ENCODE measurements at places on chromosomes 2 and 18.

DNA sequence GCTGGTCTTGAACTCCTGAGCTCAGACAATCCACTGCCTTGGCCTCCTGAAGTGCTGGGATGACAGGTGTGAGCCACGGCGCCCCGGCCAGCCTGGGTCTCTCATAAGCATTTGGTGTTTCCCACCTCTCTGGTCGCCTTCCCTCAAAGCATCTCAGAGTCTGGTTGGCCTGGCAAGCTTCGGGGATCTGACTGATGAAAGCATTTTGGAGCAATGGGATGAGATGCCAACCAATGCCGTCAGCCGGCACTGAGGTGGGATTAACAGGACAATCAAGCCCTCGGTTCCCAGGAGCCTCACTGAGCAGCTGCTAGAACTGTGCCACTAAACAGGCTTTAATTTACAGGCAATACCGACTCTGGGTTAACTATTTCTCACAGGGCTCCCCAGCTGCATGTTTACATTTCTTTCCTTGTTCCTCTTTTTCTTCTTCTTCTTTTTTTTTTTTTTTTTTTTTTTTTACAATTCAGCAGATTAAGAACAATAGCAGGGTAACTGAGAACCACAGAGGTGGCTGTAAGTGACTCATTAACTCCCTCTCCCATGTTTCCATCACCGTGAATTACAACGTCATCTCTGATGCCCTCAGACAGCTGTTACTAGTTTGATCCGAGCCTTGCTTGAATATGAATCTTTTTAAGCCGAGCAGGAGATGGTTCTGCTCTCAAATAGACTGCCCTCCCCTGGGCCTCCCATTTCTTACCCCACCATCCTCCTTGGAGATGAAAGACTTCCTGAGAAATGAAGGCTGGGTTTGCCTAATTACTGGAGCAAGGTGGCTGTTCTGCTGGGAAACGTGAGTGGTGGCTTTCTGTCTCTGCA, 37.9 kb downstream of the ODC1 start:
- no peak for DNase-seq

DNA sequence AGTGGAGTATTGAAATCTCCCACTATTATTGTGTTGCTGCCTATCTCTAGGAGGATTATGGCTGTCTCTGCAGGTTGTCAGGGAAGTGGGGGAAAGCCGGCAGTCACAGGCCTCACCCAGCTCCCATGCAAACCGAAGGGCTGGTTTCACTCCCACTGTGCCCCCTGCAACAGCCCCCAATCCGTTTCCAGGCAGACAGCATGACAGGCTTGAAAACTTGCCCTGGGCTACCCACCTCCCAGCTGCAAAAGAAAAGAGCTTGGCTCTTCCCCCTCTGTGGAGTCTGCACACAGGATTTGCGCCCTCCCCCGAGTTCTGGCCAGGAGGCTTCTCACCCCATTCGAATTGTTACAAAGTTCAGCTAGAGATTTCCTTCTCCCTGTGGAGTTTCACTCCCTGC, 87.4 kb upstream of the MSTN start:
- no peak for DNase-seq

- DNase-seq, result peak; percentile 11
Measured at GRCh38 chr18:44988821-44989587, 308.3 kb downstream of the SETBP1 start.

DNA sequence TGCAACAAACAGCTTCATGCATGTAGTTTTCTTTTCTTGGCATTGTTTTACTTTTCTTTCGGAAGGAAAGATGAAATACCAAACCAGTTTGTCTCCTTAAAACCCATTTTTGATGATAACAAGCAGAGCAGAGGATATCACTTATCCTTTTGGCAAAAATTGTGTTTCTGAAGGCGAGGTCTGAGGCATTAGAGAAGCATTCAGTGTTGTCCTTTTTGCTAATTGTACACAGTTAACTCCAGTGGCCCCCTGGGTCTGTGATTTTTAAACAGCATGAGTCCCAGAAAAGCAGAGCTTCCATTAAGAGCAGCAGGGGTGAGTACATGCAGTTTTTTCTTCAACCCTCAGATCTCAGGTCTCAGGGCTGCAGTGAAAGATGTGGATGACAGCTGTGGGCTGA, 41.3 kb downstream of the TTC39C start:
- DNase-seq, result no peak

- DNase-seq, result no peak
Measured at GRCh38 chr2:30372826-30373225, 74.2 kb upstream of the LCLAT1 start.

DNA sequence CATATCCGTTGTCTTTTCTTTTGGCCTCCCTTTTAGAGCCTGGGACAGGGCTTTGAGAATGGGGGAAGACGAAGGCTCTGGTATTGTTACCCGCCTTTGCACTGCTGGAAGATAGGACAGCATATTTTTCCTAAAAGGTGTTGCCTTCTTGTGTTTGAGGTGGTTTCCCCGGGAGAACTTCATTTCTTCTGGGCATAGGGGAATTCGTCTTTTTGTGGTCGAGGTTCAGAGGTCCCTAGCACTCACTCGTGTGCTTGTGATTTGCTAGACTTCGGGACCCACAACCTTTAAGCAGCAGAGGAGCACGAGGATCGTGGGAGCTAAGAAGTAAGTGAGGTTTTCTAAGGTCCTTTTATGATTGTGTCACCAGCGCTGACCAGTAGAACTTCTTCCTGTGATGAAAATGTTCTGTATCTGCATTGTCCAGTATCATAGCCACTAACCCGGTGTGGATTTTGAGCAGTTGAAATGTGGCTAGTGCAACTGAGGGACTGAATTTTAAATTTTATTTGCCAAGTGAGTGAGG, 611 bp downstream of the ZNF512 start:
- DNase-seq, result no peak

- DNase-seq, result peak; percentile 34
Measured at GRCh38 chr2:53880756-53881155, 21.0 kb upstream of the GPR75 start.

GRCh38 chr18:44602380-44602779, 78.3 kb upstream of the SETBP1 start:
- no peak for DNase-seq

DNA sequence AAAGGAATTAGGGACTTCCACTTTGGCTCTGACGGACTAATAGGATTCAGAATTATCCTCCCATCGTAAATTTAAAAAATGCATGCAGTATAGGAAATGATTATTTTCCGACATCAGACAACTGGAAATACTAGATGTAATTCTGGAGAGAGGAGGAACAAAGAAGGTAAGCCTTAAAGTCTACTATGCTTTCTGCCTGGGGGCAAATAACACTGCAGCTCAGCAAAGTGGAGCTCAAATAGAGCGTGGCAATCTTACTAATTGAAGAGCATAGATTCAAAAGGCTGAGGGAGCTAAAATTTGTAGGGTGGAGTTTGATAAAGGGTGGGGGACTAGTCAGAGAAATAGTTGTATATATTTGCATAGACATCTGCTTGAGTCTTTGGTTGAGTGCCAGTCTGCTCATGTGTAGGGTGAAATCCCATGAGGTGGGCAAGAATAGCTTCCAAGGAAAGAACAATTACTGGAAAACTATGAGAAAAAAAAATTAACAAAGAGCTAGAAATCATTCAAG, 23.8 kb downstream of the COPS8 start:
- no peak for DNase-seq

GRCh38 chr18:79382681-79383387, 12.9 kb upstream of the NFATC1 start:
- DNase-seq, result no peak

- DNase-seq, result no peak
Measured at GRCh38 chr2:209191139-209191538, 232.7 kb upstream of the MAP2 start.

- no peak for DNase-seq
Measured at GRCh38 chr2:55869637-55870325, 53.8 kb downstream of the EFEMP1 start.

DNA sequence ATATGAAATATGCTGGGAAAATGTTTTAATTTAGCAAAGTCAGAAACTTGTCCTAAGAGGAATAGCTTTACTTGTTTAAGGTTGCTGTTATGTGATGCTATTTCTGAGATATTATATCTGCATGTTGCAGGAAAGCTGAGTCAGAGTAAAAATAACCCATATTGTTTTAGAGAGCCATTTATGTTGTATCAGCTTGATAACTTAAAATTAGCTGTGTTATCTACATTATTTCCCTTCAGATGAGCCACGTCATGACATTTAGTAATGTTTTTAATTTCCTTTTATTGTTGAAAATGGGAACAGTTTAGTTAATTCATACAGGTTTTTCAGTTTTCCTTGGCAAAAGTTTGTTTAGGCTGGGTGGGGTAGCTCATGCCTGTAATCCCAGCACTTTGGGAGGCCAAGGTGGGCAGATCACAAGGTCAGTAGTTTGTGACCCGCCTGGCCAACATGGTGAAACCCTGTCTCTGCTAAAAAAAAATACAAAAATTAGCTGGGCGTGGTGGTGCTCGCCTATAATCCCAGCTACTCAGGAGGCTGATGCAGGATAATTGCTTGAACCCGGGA, 55.8 kb downstream of the TTC27 start:
- no peak for DNase-seq

- DNase-seq, result peak; percentile 8
Measured at GRCh38 chr2:60554646-60555065, 1.2 kb upstream of the BCL11A start.

- DNase-seq, result peak; percentile 46
Measured at GRCh38 chr2:65070172-65070830, 14.1 kb downstream of the CEP68 start.

GRCh38 chr2:55120634-55121359, 70.5 kb upstream of the RTN4 start:
- no peak for DNase-seq

- no peak for DNase-seq
Measured at GRCh38 chr2:130819608-130820278, 17.0 kb upstream of the ARHGEF4 start.

DNA sequence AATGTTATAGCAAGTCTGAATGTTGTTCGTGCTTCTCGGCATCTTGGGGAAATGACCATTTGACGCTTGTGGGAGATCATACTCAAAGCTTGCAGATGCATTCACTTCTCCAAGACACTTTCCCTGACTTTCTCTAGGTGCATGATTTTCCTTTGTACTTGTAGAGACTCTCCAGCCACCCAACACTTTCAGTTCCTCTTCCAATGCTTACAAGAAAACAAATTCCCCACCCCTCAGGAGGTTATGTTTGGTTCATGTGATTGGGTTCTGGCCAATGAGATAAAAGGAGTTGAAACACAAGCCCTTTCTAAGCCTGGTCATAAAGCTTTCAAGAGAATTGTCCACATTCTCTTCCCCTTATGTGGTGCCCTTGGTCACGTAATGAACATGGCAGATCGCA, 156.3 kb downstream of the EPHA4 start:
- no peak for DNase-seq

DNA sequence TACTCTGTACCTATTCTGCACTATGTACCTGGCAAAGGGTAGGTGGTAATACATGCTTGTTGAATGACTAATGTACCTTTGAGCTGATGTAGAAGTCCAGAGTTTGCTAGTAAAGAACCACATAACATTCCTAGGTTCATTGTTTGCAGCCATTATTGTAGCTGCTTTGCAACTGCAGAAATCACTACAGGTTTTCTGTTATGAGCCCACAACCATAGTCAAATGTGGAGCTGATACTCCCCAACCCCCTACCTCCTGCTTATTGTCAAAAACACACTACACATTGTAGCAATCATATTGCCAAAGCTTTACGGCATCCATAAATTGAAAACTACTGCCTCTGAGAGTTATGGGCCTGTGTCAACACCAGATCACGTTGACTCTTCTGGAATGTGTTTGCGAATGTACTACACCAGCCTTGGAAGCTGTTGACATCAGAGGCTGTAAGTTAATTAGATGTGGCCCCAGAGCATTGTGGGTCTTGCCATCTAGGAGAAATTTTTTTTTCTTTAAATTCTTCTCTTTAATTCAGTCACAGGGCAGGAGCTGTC, 187.0 kb downstream of the AGPS start:
- no peak for DNase-seq

- no peak for DNase-seq
Measured at GRCh38 chr18:55314615-55315237, 273.3 kb downstream of the TCF4 start.

DNA sequence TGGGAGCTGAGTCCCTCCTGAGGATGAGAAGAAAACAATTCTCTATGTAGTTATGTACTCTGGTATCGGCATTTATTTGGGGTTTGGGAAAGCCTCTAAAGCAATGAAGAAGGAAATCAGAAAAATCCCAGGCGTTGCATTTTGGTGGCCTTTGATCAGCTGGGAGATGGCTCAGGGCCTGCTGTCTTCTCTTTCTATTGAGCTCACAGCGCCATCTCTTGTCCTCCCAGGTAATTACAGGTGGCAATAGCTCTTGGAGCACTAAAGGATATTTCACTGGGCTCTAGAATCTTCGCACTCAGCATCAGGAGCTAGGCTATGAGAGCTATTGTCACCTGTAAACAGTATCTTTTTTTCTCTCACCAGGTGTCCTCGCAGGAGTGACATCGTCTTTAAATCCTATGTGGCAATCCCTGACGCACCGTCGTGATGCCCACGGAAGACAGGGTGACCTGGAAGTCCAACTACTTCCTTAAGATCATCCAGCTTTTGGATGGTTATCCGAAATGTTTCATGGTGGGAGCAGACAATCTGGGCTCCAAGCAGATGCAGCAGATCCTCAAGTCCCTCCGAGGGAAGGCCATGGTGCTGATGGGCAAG, 76.1 kb upstream of the PMAIP1 start:
- peak; percentile 25 for DNase-seq

- DNase-seq, result no peak
Measured at GRCh38 chr2:201258666-201259615, 1.4 kb upstream of the CASP8 start.

DNA sequence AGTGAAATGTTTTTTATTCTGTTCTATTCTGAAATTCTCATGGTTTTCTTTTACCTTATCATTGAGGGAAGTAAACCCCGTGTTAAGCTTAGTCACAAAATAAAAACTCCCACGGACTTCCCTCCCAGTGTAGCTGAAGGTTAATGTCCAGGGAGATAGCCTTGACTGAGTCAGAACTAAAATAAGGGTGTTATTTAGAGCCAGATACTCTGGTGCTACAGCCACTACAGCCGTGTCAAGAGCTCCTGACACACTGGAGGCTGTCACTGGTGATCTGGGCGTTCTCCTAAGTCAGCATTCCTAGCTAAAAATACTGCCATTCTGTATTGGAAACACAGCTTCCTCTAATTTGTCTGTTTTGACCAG, 82.0 kb upstream of the RANBP2 start:
- no peak for DNase-seq

- no peak for DNase-seq
Measured at GRCh38 chr2:11955884-11956291, 209.5 kb downstream of the LPIN1 start.

GRCh38 chr2:200306931-200307723, 634 bp downstream of the SPATS2L start:
- DNase-seq, result peak; percentile 23

Data from RWPE1 (cell line).